ENCODE measurements at places on chromosomes 16 and 17. TPM values are rescaled to one million over a fixed set of nuclear protein-coding genes. Genes with fewer than 3 reads are reported as not detected.

- no peak for DNase-seq
Observed at GRCh38 chr16:55323637-55324271, at the start of gene IRX6. TSS of gene IRX6 (plus strand) at chr16:55324203. CDS start at chr16:55325092, 889 bp downstream.

DNA sequence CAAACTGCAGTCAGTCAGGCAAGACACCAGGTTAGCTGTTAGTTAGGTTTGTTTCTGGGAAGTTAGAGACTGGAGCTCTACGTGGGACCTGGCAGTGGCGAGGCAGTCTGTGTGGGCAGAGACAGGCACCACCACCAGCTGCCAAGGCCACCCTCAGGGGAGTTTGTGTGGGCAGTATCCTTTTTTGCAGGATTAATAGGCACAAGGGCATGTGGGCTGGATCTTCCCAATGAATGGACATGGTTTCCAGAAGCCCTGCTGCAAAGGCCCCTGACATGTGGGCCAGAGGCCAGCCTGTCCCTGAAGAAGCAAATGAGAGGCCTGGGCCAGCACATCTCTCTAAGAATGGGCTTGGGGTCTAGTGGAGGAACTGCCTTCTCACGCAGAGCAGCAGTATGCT lies 19.2 kb upstream of the SREBF1 start:
- DNase-seq, result no peak

Gene CIBAR2
- not detected for total RNA-seq

Gene NUPR1
- total RNA-seq, result 32.0 TPM

DNA sequence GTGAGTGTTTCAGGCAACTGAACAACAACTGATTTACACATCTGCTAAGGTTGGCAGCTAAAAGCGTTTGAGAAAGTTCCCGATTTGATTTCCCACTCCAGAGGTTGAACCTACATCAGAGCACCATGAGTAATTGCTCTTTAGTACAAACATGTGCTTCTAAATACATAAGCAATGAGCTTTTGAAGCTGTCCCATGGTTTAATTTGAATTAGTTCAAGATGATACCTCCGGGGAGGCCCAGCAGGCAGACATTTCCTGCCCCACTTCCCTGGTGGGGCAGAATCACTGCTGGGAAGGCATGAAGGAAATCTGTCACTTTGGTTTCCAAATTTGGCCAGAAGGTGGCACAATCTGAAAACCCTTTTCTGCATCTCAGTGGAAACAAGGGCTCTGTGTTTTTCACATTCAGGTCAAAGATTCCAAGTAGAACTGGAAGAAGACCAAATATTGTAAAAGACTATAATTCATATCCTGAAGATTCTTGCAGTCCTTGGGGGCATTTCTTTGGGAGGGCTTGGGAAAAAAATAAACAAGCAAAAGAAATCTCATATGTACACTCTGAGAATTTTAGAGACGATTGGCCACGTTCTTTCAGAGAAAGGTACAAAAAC lies 176.2 kb upstream of the FAM20A start:
- peak; percentile 64 for DNase-seq

DNA sequence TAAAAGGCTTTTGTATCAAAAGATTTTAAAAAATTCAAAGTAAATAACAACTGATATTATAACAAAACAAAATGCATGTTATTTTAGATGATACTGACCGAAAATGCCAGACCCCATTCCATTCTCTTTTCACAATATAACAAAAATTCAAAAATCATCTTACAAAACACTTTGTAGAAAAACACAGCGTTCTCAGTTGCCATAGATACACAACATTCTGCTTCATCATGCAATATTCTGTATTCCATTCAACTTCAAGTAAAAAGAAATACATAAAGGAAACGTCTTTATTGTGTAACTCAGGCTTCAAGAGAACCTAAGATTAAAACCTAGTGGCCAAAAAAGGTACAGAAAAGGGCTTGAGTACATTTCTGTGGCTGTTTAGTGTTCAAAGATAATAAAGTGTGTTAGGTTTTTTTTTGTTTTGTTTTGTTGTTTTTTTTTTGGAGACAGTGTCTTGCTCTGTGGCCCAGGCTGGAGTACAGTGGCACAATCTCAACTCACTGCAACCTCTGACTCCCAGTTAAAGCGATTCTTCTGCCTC lies 250.5 kb downstream of the CEP112 start:
- no peak for DNase-seq

DNA sequence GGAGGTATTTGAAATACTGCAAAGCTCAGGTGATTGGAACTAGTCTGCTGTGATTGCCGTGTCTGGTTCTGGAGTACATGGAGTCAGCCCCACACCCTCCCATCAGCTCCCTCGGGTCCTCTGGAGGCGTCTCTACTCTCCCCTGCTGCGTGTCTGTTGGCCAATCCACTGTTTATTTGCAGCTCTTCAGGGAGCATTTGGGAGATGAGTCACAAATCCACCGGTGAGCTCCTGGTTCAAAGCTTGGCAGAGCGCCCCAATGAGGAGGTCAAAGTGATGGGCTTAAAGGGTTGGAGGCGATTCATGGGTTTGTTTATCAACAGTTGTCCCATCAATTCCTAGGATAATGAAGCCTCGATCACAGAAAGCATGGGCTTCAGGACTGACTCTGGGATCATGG lies 14.6 kb downstream of the CALB2 start:
- DNase-seq, result no peak

GRCh38 chr16:54194334-54194743 lies 92.2 kb downstream of the IRX3 start:
- peak; percentile 23 for DNase-seq

DNA sequence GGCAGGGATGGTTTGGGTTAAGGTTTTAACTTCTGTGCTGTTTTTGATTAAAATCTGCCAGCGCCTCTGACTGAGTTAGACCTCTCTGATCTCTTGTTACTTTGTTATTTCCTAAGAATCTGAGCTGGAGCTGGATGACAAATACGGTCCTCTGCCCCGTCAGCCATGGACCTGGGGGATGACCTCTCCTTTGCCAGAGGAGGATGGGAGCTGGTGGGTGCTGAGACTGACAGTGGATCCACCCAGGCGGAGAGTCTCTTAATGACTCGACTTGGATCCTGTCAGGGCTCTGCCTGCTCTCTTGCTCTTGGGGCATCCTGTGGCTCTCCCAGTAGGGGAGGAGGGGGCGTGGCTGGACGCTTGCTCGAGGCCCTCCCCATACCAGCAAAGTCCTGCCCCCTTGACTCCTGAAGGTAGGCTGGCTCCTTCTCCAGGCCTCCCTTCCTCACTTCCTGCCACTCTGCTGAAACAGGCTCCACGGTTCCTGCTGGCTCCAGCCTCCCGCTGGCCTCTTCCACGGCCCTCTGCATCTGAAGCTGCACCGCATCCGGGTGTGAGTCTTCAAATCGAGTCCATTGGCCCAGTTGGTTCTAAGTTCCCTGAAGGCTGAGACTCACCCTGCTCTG lies 24.8 kb upstream of the MAP3K14 start:
- DNase-seq, result peak; percentile 27

DNA sequence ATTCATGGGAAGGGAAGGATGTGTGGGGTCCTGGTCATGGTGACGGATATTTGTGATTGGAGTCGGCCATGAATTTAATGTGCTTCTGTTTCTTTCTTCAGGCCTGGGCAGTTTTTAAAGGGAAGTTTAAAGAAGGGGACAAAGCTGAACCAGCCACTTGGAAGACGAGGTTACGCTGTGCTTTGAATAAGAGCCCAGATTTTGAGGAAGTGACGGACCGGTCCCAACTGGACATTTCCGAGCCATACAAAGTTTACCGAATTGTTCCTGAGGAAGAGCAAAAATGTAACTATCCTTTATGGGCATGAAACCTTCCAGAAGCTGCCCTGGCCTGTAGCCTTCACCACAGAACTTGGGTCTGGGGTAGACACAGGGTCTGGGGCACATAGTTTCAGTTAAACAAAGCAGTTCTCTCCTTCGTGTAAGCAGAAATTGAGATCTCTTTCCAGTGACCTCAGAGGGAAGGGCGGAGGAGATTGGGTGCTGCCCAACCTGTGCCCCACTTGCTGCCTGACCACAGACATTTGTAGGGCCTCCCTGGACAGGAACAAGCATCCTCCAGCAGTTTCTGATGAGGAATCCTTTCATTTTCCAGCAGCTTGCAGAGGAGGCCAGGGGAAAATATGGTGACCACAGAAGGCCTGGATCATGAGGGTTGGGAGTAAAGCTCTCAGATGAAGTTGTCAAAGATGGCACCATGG lies 10.1 kb downstream of the IRF8 start:
- DNase-seq, result no peak

- no peak for DNase-seq
Observed at GRCh38 chr16:4976079-4976478, 17.9 kb downstream of the SEC14L5 start.

Gene KCNJ18
- not detected for total RNA-seq

DNA sequence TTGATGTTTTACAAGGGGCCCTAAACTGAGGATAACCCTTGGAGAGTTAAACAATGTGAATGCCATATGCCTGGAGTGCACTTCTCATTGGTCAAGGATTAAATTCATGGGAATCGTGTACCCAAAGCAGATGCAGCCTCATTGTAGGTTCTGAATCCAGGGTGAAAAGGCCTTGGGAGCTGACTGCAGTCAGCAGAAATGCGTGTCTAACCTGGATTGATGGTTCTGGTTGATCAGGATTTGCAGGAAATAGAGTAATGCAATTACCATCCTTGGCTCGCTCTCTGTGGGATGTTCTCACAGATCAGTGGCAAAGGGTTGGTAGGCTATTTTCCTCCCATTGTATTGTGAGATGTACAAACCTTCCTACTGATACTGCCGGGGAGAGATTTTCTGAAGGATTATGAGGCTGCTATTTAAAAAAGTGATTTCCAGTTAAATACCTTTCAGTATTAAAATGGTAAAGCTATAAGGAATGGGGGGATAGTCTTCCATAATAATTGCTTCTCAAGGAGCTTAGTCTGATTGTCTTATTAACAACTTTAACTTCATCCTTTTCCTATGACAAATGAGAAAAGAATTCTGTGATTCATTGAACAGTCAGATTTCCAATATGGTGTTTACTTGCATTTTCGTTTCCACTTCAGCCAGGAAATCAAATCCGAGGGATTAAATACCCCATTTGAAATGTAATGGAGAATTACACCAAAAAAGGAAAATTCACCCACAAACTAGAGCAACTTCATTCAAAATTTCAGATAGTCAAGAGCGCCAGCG lies 1028.1 kb upstream of the EEF2KMT start:
- DNase-seq, result no peak

Gene NACA2
- not detected for total RNA-seq

GRCh38 chr17:75315541-75316243 lies 26.5 kb upstream of the SLC25A19 start:
- peak; percentile 46 for DNase-seq

Gene PTX4
- total RNA-seq, result not detected

- peak; percentile 13 for DNase-seq
Observed at GRCh38 chr17:56110463-56111135, 42.7 kb upstream of the ANKFN1 start.

DNA sequence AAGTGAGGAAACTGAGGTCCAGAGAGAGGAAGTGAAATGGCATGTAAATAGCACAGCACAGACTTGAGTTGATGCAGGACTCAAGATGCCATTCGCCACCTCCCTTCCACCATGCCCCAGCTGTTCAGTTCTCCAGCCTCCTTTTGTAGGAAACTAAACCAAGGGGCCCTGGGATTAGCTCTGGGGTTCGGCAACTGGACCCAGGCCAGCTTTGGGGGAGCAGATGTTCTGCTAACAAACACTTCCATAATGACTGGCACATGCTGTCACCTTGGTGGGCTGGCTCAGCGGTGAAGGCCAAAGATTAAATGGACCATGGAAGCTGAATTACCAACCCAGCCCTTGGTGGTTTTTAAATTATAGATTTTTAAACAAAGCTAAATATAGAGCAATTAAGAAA lies 77.0 kb downstream of the IRX6 start:
- no peak for DNase-seq

Gene CTRB1
- total RNA-seq, result 20,352 TPM

Gene MRM3
- 15.6 TPM for total RNA-seq

Gene TEX19
- total RNA-seq, result not detected

DNA sequence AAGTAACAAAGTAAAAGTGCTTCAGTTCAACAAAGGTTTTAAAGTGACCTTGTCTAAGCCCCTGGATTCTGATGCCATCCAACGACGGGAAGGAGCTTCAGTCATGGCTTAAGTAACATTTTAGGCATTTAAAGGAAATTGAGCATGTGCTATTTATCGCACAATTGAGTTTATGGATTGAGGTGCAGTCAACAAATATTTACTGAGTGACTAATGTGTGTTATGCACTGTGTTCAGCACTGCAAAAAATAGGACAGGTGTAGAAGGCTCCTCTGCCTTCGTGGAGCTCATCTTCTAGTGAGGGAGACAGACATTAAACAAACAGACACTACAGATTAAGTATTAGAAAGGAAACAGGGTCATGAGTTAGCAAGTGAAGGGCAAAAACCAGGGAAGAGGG lies 12.5 kb downstream of the TMIGD1 start:
- no peak for DNase-seq

All from body of pancreas (tissue), 4 donors.